DMS153 (cell line): ENCODE measurements at places on chromosomes 1 and 21.

DNA sequence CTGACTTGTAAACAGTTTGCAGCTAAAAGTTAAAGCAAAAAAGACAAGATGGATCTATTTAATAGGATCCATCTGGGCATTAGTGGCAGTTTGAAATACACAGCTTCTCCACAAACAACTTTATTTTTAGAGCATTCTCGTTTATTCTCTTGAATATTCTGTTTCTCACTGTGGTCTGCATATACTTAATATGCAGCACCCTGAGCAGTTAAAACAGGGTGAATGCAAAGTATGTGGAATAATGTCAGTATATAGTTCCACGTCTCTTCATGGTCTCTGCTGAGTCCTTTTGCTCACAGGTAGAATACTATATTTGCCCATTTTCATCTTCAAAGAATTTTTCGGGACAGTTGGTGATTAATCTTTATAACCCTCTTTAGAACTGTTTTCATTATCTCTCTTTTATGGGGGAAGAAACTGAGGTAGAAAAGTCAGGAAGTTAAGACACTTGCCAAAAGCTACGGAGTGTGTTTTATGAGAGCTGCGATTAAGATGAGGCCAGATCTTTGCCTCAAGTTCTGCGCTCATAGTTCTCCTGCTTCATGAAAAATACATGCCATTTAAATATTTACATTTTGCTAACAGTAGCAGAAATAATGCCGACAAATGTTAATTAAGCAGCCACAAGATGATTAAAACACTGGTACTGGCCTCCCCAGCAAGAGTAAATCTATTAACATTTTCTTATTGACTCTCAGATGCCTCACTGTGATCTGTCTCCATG is 115.6 kb downstream of the PTBP2 start:
- no peak for DNase-seq

DNA sequence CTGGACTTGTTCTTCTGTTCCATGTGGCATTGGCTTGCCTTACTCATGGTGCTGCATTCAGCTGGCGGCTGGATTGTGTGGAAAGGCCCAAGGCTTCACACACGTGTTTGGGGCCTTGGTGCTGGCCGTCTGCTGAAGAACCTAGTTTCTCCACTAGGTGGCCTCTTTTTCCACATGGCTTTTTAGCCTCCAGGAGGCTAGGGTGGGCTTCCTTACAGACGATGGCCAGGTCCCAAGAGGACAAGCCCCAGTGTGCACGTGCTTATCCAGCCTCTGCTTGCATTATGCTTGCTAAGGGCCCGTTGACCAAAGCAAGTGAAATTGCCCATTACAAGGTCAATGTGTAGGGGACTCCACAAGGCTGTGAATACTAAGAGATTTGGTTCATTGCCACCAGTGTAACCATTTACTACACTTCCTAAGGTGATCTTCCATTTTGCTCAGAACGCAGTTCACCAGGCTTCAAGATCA is 47.5 kb upstream of the FOXO6 start:
- DNase-seq, result no peak

- no peak for DNase-seq
Observed at GRCh38 chr1:86263101-86263500, 106.5 kb upstream of the COL24A1 start.

DNA sequence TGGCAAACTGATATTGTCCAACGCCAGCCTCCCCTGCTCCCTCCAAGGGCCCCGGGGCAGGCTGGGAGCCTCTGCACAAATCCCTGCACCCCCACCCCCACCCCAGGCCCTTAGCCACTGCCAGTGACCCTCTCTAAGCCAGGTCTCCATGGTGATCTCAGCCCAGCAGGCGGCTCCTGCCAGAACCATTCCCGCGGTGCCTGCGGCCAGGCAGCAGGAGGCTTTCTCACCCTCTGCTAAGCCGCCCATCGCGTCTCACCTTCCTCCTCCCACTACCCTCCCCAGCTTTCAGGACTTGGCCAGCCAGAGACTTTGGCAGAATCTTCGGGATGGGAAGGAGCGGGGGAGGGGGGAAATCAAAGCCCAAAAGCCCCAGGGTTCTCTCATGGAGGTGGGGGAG is 46.8 kb upstream of the WASF2 start:
- DNase-seq, result peak; percentile 28

- DNase-seq, result no peak
Observed at GRCh38 chr1:175307160-175307559, 114.6 kb upstream of the KIAA0040 start.

GRCh38 chr1:16145662-16146278 is 10.1 kb downstream of the EPHA2 start:
- no peak for DNase-seq

DNA sequence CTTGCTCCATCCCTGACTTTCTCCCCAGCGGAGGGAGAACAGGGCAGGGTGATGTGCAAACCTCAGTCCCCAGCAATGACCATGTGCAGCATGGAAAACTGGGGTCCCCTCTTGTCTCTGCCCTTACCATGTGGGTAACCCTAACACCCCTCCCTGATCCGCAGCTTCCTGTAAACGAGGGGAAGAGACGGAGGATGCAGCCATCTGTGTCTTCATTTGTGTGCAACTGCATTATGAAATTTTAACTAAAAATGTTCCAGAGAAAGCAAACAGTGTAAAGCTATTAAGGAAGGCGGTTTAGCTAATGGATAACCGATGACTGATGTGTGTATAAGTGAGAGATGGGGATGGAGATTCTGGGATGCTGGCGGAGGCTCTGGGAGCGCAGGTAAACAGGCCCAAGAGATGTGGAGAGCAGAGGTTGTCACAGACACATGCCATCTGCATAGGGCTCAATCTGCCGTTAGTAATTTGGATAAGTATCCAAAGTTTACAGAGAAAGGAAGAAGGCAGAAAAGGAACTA is 206.6 kb downstream of the DSCAM start:
- DNase-seq, result no peak

GRCh38 chr1:236175642-236176336 is 33.5 kb downstream of the GPR137B start:
- DNase-seq, result no peak

DNA sequence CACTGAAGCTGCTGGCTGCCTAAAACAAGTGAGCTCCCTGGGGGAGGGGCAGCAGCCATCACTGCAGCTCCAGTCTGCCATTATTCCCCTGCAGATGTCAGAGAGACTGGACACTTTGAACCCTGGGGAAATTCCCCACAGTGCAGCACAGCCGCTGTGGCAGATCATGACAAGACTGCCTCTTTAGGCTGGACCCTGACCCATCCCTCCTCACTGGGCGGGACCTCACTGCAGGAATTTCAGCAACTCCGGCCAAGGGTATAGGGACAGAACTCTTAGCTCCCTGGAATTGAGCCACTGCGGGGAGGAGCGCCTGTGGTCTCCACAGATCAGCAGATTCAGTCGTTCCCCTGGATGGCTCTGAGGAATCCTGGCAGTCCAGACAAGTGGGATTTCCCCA is 964.6 kb downstream of the BRINP3 start:
- DNase-seq, result no peak
